Fibroblast of upper back skin (primary cell): ENCODE measurements at places on chromosomes 11 and 22.
A peak's percentile ranks its signal among the peaks of the same experiment; 100 is the strongest.

DNA sequence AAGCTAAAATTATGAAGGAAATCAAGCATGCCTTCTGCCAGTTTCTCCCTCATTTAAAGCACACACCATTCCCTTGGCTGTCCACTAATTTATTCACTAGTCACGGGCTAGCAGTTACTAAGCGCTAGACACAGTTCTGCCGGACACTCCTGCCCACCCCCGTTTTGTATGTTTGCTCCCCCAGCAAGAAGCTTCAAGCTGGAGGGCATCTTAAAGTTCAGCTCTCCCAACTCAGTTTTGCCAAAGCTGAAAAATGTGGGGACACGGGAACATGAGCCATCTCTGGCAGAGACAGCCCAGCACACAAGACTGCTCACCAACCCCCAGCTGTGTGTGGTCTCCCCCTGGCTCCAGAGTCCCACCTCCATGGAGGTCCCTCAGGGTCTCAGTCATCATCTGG, 263.6 kb downstream of the BRD1 start:
- no peak for DNase-seq

GRCh38 chr22:31441652-31442051, 42.2 kb downstream of the DRG1 start:
- no peak for DNase-seq

- peak; percentile 78 for DNase-seq
Measured at GRCh38 chr22:27129266-27129665, 471.9 kb downstream of the MIAT start.

DNA sequence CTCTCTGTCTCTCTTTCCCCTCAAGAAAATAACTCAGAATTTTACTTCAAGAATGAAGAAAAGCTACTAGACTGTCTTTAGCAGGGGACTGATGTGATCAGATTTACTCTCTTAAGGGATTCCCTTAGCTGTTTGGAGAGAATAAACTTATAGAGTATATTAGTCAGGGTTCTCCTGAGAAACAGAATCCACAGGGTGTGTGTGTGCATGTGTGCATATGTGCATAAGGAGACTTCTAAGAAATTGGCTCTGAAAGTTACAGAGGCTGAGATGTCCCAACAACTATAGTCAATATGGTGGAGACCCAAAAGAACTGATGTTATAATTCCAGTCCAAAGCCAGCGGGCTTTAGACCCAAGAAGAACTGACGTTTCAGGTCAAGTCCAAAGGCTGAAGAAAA, 43.1 kb upstream of the ARL14EP start:
- no peak for DNase-seq

DNA sequence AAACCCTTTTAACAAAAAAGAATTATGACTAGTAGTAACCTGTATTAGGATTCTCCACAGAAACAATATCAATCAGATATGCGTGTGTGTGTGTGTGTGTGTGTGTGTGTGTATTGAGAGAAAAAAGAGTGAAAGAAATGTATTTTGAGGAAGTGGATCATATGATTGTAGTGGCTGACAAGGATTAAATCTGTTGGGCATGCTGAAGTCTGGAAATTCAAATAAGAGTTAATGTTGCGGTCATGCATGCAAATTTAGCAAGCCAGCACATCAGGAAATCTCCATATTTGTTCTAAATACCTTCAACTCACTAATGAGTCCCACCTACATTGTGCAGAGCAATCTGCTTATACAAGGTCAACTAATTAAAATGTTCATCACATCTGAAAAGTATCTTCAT, 46.8 kb upstream of the IGLL5 start:
- DNase-seq: no peak

DNA sequence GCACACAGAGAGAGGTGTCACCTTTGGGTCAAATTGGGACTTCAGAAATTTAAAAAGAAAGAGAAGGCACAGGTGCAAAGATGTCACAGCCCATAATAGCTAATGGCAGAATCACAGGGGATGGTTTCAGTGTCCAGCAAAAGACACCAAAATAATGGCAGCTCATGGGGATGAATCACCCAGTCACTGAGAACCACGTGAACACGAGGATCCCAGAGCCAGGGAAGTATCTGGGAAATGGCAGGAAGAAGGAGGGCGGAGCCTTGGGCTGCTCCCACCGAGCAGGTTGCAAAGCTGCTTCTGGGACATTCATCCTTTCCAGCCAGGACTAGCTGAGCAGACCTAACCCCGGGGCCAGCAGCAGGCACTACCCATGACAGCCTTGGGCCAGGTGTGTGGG, 45.6 kb downstream of the TRMU start:
- no peak for DNase-seq

DNA sequence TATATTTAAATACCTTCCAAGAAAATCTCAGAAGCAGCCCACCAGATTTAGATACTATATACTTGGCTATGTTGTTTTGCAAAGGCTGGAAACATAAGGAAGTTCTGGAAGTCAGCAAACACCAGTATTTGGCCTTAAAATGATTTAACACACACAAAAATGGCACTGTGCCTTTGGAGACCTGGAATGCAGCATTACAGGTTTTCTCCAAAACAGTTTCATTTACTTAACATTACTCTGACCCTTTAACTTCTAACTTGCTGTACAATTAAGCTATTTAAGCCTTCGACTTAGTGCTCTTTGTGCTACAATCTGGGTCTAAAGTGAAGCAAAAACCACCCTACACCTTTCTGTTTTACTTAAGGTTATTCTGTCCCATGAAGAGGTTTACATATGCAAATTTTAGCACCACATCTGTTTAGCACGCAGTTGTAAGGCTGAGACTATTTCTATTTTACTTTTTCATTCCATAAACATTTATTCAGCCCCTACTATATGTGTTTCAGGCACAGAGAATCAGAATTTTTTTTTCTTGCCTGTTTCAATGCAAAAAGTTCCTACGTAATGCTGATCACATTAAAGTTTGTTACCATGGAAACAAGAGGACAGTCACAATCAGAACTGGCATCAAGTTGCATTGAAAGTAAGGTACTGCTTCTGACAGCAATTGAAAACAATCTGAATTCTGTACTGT, 70.3 kb downstream of the MAML2 start:
- peak; percentile 35 for DNase-seq

DNA sequence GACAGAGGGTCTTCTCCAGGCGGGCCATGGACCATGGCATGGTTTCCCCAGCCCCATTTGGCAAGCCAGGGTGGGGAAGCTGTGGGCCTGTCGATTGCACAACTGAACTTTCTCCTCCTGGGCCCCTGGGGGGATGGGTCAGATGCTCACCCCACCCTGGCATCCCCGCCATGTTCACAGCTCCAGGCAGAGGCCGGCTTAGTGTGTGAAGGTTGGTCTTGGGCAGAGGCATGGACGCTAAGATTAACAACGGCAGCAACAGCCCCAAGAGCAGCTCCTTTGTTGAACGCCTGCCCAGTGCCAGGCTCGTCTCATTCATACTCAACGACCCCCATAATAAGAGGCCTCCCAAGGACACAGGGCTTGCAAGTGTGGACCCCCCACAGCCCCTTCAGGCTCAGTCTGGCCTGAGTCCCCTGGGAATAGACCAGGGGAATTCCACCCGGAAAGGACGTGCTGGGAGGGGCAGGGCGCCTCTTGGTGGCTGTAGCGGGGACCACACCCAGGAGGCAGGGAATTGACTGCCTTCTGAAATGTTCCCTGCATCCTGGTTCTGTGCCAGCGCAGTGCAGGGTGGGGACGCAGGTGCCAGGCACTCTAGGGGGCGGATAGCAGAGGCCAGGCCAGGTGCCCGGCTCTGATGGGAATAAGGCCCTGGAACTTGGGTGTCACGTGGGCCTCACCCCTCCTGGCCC, 8.3 kb downstream of the TSPO start:
- DNase-seq: peak; percentile 16

GRCh38 chr11:111069066-111069465, 176.5 kb upstream of the POU2AF2 start:
- peak; percentile 22 for DNase-seq

- no peak for DNase-seq
Measured at GRCh38 chr11:65553301-65554001, 4.7 kb downstream of the LTBP3 start.

GRCh38 chr11:128338811-128339210, 248.5 kb downstream of the ETS1 start:
- no peak for DNase-seq

DNA sequence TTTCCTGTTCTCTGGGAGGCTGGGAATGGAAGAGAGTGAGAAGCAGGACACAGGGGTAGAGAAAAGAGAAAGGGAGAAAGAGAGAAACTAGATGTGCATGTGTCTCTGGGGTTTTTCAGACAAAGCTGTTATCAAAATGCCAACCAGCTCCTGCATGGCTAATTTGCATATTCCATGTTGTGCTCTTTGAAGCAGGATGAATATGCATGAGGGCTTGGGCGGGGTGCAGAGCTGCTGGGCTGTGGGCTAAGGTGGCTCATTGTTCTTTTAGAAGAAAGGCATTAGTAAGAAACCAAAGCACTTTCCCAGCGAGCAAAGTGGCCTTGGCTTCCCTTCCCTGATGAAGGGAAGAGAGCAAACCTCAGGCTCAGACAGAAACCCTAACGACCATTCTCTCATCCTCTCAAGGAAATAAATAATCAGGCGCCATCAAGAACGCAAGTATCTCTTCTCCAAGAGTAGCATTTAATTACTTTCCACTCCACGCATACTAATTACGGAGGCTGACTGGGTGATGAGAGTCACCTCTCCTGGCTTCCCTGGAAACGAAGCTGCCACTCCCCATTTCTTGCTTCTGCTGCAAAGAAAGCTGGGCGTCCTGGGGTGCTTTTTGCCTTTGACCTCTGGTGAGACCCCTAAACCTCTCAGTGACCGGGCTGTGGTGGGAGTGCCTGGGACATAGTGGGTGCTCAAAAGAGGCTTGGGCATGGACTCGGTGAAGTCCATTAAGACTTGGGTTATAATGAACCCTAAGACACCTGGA, 54.2 kb downstream of the FEZ1 start:
- no peak for DNase-seq

- DNase-seq: peak; percentile 44
Measured at GRCh38 chr11:14380947-14381561, 22.1 kb upstream of the RRAS2 start.

DNA sequence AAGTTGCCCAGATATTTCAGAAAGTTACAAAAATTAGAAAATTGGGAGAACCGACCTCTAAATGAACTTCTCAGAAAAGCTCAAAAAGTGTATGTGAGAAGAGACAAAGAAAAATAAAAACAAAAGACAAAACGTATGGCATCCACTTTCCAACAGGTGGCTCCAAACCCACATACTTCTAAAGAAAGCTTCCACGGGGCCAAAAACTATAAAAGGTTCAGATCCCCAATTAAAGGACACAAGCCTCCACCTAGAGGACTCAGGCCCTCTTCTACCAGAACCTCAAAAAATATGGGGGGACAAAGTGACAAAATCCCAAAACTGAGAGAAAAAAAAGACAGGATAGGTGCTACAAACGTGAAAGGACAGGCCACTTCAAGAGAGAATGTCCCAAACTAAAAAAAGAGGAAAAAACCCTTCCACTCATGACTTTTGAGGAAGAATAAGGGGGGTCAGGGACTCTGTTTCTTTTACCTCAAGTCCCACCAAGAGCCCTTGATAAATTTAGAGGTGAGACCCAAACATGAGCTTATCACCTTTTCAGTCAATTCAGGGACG, 8.8 kb downstream of the SCGB2A1 start:
- peak; percentile 2 for DNase-seq

- DNase-seq: no peak
Measured at GRCh38 chr22:21766691-21767462, 31.3 kb upstream of the YPEL1 start.

DNA sequence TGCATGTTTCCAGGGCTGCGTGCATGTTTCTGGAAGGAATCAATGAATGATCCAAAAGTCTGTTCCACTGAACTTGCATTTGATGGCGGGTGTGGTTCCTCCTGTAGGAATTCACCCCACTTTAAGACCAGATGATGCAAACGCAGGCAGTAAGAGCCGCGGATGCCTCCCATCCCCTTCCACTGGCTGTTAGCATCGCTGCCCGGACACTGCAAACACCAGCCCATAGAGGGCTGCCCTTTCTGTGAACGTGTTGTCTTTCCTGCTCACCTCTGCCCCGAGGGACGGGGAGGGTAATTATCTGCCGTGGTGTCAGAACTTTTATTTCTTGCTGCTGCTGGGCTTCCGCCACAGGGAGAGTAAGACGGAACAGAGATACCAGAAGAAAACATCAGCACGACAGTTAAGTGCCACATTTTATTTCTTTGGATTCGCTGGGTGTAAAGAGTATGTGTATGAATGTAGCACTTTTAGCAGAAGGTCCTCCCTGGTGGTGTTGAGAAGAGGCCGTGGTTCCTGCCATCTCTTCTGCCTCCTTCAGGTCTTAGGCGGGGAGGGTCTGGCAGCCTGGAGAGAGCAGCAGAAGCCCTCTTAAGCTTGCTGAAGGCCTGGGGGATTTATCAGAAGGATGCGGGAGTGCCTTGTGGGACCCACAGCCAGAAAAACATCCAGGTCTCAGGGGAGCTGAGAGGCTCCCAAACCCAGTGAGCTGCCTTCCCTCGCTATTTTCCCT, 53.2 kb upstream of the NECTIN1 start:
- peak; percentile 44 for DNase-seq

DNA sequence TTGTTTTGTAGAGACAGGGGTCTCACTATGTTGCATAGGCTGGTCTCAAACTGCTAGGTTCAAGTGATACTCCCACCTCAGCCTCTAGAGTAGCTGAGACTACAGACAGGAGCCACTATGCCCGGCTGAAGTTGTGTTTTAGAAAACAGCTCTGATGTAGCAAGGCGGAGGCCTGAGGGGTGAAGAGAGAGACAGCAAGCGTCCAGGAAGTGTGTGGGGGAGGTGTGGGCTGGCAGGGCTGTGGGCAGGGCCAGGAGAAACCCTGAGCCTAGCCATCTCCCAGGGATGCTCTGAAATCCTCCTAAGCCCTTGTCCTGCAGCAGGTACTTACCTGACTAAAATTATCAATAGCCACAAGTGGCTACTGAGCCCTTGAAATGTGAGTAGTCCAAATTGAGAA, 16.1 kb upstream of the RPS3 start:
- no peak for DNase-seq

DNA sequence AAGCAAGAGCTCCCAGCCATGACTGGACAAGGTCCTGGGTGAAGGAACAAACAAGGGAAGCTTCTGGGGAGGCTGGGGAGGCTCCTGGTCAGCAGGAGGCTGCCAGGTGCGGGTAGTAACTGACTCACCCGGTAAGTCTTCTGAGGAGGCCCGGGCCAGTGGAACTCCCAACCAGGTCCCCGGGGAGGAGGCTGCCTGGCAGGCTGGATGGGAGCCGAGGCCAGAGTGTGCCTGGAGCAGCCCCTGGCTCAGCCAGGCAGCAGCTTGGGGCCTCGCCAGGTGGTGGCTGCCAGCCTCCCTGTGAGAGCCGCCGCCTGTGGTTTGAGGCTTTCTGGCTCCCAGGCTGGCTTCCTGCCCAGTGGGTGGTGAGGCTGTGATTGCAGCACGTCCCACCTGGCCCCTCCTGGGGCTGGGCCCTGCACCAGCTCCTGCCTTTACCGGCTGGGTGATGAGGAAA, 46.2 kb downstream of the IGF2 start:
- peak; percentile 43 for DNase-seq

- DNase-seq: no peak
Measured at GRCh38 chr22:45891996-45892621, 84.9 kb downstream of the WNT7B start.
